Stimulated activated CD8-positive, alpha-beta memory T cell treated with anti-CD3 and anti-CD28 coated beads, Interleukin-4, amount 100 ng/mL, for 1 hour (primary cell): ENCODE measurements at places on chromosomes 2 and 18.

DNA sequence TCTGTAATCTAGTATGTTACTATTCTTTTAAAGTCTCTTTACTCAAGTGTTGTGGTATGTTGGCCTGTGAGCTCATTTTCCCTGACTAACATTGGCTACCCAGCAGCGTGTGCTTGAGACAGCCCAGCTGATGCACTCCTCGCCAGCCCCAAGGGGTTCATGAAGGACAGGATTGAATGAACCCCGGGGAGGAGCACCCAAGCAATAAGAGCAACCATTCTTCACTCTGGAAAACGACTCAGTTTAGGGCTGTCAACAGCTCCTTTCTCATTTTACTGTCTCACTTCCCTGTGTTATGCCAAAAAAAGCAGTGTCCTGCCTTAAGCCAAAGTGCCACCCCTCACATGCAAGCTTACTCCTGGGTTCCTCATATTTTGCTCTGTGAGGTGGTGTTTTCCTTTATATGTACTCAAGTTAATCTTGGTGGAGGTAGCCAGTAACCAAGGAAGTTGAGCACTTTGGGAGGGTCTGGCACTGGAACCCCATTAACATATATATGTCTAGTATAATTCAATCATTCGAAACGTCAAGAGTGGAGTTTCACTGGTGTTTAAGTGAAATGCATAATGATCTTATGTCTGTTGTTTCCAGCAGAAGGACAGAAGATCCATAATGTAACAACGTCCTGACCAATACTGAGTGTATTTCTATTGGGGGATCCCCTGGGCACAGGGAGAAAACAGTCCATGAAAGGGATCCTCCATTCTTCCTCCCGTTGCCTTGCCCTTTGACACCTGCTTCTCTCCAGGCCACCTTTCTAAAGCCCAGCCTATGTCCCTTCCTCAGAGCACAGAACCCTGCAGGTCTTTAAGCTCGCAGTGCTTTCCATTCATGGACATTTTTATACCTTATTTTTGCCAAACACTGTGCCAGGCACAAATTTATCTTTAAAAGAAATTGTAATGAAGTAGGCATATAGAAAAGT is 43.2 kb downstream of the ATIC start:
- no peak for DNase-seq

GRCh38 chr2:196504788-196505187 is 134.7 kb upstream of the CCDC150 start:
- DNase-seq, result no peak

GRCh38 chr18:79484661-79485621 is 89.2 kb downstream of the NFATC1 start:
- no peak for DNase-seq

- DNase-seq, result no peak
Measured at GRCh38 chr2:109336296-109336695, 207.3 kb downstream of the SH3RF3 start.

DNA sequence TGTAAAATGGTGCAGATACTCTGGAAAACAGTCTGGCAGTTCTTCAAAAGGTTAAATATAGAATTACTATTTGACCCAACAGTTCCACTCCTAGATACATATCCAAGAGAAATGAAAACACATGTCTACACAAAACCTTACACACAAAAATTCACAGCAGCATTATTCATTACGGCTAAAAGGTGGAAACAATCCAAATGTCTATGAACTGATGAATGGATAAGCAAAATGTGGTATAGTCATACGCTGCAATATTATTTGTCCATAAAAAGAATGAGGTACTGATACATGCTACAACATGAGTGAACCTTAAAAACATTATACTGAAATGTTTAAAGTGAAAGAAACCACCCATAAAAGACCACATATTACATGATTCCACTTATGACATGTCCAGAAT is 4.0 kb downstream of the CYP27C1 start:
- DNase-seq, result no peak

DNA sequence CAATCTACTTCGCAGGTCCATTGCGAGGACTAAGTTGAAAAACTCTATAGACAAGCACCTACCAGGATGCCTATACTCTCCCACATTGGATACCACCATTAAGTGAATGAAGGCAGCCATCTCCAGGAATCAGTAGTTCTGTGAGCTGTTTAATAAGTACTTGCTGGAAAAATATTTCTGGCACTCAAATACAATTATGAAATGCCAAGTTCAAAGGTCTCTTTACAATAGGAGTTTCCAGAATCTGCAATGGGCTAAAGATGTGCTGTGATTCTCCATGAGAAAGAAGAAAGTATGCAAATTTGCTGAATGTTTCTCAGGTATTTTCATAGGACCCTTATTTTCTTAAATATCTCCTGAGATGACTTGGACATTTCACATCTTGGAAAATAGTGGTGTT is 103.0 kb downstream of the AP1S3 start:
- DNase-seq, result no peak
